ENCODE measurements at places on chromosomes 4 and X.

- DNase-seq = no peak
Observed at GRCh38 chrX:71542411-71542810, 9.5 kb downstream of the OGT start.

- DNase-seq = no peak
Observed at GRCh38 chr4:77500801-77501200, 104.8 kb upstream of the CXCL13 start.

DNA sequence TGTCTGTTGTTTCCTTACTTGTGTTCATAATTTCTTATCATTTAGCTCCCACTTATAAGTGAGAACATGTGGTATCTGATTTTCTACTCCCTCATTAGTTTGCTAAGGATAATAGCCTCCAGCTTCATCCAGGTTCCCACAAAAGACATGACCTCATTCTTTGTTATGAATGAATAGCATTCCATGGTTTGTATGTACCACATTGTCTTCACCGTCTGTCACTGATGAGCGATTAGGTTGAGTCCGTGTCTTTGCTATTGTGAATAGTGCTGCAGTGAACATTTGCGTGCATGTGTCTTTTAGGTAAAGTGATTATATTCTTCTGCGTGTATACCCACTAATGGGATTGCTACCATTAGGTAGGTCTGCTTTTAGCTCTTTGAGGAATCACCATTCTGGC, 624.3 kb upstream of the EPHA5 start:
- DNase-seq = no peak

- no peak for DNase-seq
Observed at GRCh38 chr4:11790230-11790629, 361.5 kb upstream of the HS3ST1 start.

DNA sequence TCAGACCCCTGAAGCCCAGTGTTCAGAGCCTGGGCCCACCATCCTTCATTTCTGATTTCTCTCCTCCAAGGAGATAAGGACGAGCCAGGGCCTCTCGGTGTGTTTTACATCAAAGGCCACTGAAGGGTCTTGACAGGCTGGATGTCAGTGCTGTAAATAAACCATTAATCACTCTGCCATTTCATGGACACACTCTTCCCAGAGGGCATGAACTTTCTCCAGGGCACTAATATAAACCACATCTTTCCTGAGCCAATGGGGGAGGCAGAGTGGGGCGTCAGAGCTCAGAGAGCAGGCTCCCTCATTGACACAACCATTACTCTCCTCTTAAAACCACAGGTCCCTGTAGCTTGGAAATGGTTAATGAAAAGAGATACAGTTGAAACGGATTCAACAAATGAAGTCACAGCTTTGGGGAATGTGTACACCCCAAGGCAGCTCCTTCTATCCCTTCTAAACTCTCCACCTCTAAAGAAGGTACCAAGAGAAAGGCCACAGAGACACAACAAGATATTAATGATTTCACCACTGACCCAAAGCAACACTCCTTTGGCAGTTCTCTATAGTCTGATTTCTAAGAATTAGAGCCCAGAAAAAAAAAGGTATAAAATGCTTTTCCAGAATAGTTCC, 200.6 kb downstream of the CHIC2 start:
- no peak for DNase-seq

- no peak for DNase-seq
Observed at GRCh38 chrX:123186801-123187200, 2.7 kb downstream of the GRIA3 start.

DNA sequence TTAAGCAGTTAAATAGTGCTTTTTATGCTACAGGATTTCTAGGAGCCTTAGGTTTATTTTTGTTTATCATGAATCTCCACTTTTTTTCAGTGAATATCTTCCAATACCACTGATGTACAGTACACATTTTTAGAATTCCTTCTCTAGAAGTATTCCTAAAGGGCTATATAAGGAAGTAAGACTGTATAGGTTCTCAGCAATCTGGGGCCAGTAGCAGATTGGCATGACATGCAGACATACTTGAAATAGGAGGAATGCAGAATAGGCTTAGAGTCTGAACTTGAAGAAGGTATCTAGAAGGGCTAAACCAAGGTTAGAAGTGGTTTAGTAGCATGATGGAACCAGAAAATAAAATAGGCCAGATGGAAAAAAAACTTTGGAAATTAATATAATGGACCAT, 29.8 kb downstream of the HEPH start:
- DNase-seq = no peak

DNA sequence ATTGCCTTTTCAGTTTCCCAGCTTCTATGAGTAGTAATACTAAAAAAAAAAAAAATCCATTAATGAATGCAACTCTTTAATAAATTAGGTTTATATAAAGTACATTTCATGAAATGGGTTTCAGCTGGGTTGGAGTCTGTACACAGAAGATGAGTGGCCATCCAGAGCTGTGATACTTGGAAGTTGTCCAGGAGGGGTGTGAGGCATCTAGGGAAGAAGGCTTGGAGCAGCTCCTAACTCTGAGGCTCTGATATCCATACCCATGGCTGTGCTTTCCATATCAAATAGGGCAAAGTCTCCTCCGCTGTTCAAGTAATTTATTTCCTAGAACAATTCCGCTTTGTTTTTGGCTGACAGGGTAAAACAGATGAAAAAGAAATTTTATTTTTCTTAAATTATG, 423.3 kb upstream of the TENM3 start:
- no peak for DNase-seq

DNA sequence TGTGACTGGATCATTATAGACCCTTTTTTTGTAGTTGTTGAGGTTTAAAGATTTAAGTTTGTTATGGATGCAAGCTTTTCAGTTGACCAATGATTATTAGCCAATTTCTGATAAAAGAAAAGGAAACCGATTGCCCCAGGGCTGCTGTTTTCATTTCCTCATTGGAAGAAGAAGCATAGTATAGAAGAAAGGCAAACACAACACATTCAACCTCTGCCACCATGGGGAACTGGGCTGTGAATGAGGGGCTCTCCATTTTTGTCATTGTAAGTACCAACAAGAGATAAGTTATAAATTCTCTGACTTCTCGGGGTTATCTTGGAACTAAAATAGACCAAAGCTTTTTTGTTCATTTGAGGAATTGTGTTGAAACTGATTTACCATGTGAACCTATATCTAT, at the start of gene CYBB:
Gene CYBB, plus strand, starts transcription at position 203 of the 400 bp plus-strand sequence. Its CDS starts 19 bp downstream, at position 222.
- no peak for DNase-seq

DNA sequence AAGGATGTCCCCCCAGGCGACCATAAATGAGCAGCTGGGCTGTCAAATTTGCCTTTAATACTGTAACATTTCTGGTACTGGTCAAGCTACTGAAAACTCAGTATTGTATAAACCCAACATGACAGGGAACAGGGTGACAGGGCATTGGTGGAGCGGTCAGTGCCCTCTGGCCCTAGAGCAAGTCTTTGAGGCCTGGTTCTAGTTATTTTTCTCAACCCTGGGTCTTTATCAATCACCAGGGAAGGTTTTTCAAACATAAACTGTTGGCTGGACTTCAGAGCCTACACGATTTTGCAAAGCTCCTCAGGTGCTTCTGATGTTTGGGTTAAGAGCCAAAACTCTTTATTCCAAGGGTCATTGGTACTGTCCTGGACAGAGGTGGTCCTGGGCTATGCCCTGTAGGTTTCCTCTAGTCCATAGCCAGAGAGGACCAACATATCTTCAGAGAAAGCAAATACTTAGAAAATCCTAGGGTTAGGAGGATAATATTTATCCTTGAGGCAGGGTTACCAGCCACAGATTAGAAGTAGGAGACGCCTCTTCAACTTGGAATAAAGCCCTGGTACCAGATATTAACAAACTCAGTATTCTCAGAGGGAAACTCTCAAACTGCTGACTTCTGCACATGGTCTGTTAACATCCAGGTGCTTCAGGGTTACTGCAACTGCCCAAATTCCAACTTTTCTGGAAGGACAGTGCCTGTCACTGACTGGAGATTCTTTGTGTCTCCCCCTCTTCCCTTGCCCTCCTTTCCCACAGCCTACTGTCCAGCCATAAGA, 26.7 kb upstream of the ADH7 start:
- no peak for DNase-seq

GRCh38 chr4:107825072-107825824, 516 bp downstream of the SGMS2 start:
- no peak for DNase-seq

DNA sequence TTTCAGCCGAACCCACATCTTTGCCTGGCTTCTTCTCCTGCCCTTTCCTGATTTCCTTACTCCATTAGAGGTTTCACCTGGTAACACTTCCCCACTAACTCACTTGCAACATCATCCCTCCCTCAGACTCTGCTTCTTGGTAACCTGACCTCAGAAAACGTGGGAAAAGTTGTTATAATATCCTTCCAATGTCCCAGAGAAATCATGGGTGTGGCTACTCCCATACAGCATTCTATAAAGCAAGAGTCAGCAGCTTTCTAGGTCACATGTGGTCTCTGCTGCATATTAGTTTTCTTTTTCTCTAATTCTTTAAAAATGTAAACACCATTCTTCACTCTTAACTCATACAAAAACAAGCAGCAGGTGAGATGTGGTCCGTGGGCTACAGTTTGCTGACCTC, 283.1 kb upstream of the MAOA start:
- no peak for DNase-seq

- DNase-seq = no peak
Observed at GRCh38 chr4:10115271-10115796, 1.3 kb downstream of the WDR1 start.

DNA sequence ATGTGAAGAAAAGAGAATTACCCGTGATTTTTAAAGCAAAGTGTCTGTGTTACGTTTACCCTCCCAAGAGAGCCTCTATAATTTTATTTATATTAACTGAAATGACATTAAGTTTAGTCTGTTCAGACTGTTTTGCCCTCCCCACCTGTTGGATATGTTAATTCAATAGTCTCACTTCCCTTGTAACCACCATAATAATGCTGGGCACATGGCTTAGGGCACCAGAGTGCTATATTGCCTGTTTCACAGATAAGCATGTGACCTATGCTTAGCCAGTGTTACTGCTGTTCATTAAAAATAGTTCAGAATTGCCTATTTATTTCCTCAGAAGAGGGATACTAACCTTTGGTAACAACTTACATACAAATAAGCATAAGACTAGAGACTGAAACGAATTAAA, 446.2 kb downstream of the FAT4 start:
- DNase-seq = no peak

GRCh38 chrX:12210196-12210815, 72.0 kb downstream of the FRMPD4 start:
- DNase-seq = peak; percentile 2

DNA sequence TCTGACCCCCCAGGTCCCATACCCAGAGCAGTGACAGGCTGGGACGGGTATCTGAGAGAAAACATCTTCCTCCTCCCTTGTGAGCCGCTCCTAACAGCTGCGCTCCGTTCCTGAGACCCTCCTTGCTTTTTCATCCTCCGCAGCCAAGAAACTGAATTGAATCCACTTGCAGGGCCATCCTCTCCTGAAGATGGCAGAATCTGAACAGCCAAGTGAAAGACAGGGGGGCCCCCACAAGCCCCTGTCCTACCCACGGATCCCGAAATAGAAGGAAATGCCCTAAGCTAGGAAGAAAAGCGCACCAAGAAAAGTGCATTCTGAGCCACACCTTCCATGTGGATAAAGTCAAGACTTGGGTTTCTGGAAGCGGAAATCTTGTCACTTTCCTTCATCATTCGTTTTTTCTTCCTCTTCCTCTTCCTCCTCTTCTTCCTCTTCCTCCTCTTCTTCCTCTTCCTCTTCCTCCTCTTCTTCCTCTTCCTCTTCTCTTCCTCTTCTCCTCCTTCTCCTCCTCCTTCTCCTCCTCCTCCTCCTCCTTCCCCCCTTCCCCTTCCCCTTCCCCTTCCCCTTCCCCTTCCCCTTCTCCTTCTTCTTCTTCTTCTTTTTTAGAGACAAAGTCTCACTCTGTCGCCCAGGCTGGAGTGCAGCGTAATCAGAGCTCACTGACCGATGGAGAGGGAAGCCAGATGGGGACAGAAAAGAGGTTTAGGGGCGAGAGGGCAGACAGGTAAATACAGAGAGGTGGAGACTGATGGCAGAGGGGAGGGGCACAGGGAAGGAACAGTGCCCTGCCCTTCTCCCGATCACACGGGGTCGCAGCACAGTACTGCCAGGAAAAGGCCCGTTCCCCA, 86.0 kb upstream of the WWC2 start:
- no peak for DNase-seq

- DNase-seq = no peak
Observed at GRCh38 chr4:10962246-10962645, 277.7 kb upstream of the CLNK start.

DNA sequence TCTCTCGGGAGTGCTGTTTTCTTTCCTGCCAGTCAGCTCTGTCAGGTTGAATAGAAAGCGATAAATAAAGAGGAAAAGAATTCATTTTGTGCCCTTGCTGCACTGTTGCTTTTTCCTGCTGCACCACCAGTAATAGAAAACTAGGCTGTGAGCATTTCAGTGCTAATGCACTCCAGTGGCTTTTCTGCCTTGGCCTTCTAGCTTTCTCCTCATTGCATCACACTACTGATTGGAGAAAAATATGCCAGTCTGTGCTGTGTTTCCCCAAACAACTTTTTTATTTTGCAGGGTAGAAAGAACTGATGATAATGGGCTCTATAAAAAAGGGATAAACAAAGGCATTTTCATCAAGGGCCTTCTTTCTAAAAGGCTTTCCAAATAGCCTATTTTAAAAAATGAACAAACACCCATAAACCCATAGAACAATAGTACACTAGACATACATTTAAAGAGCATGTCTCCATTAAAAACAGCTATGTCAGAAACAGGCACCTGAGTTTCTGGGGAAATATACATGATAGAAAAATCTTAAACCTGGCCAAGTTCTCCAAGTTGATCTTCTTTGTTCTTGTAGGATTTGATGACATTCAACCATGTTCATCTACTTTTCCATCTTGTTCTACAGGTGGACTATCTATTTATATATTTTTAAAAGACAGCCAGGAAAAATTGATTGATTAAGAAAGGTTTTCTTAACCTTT, 86.3 kb downstream of the GPRIN3 start:
- no peak for DNase-seq

- DNase-seq = no peak
Observed at GRCh38 chrX:48684134-48684533, 535 bp downstream of the WAS start.
